ENCODE measurements at places on chromosomes 3 and 15. TPM values are rescaled to one million over a fixed set of nuclear protein-coding genes. Genes with fewer than 3 reads are reported as not detected.
A peak's percentile ranks its signal among the peaks of the same experiment; 100 is the strongest.

NMNAT3 gene
- total RNA-seq: 4.7 TPM

SELENOK gene
- total RNA-seq: 44.1 TPM

TRANK1 gene
- 0.52 TPM for total RNA-seq

SOX14 gene
- 1.2 TPM for total RNA-seq

AHSG gene
- total RNA-seq: not detected

TRIM42 gene
- total RNA-seq: not detected

TRH gene
- total RNA-seq: 0.59 TPM

ST3GAL6 gene
- 6.6 TPM for total RNA-seq

DNA sequence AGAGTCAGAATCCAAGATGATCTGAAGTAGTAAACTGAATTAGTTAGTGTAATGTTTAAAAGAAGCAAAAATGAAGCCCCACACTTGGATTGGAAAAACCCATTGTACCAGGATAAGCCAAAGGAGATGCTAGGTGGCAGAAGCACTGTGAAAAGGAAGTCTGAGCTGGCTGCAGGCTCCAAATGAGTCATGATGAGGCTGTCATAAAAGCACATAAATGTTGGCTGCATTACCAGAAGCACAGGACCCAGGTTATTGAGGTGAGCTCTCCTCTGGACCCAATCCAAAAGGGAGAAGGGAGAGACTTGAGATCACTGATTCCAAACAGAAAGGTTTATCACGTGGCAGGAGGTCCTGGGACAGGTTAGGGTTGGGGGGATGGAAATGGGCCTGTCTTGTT is 3.2 kb upstream of the ACAN start:
- no peak for DNase-seq

DNA sequence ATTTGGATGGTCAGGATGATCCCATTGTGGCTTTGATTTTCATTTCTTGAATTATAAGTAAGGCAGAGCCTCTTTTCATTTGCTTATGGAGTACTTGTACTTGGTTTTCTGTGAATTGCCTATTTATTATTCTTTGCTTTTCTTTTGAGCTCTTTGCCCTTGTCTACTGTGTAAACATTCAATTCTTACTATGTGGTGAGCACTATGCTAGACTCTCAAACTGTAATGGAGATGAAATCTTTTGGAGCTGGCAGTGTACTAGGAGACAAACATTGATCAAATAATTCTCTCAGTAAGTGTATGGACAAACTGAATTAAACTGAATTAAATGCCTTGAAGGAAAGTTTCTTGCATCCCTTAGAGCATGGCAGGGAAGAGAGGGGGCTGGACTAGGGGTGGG is 87.0 kb upstream of the NR2E3 start:
- DNase-seq: no peak

- DNase-seq: no peak
Observed at GRCh38 chr3:178062126-178062525, 474.1 kb upstream of the KCNMB2 start.

DNA sequence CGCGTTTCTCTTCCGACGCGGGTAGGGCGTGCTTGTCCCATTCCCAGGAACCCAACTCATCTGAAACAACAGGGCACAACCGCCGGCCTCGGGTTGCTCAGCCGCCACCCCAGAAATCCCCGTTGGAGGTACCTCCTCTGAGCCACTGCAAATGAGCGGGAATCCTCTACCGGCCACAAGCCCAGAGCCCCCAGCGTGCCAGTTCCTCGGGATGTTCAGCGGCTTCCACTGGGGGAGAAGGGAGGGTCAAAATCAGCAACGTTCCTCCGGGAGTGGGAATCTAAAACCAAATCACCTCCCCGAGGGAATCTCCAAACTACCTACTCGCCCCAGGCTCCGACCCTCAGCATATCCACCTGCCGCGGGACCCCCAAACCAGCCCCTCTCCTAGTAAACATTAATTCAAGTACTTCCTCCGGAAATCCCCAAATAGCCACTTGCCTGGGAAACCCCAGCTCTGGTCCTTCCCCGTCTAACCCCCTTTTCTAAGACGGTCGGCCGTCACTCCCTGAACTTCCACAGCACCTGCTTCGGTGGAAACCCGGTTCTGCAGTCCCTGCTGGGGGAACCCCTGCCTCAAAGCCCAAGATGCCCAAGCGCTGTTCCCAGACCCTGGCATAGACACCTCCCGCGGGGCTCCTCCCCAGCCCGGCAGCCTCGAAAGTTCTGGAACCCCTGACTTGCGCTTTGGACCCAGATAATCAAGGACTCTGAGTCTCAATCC is 887 bp downstream of the OXTR start:
- peak; percentile 73 for DNase-seq

- no peak for DNase-seq
Observed at GRCh38 chr3:66435989-66436388, 64.8 kb downstream of the LRIG1 start.

DNA sequence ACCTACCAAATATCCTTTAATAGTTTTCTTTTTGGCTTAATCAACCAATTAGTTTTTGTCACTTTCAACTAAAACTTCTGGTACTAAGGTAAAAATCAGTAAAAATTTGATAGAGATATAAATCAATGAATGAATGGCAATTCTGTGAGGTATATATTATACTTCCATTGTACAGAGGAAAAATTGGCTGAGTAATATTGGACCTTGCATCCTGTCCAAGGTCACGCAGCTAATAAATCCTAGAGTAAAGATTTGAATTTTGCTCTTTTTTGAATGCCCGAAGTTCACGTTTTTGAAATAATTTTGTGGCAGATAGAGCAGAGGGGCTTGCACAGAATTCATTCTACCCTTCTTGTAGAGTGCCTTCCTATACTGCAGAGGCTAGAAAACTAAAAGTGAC is 81.1 kb upstream of the ZNF280D start:
- DNase-seq: no peak

GRCh38 chr3:146148468-146148931 is 12.5 kb downstream of the PLOD2 start:
- no peak for DNase-seq

DNA sequence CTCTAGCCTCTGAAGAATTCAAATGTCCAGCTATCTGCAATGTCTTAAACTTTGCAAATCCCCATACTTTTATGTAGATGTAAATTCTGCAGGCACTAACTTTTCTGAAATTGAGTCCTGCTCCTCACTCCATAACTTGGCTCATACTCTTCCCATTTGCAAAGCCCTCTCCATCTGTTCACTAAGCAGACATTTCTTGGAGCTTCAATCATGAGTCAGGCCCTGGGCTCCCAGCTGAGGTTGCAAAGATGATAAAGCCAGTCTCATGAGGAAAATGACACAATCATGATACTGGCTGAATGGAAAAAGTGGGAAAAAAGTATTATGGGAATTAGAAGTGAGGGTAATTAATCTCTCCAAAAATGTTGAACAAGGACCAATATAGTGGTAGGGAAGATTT is 507.6 kb downstream of the NR2F2 start:
- no peak for DNase-seq

DNA sequence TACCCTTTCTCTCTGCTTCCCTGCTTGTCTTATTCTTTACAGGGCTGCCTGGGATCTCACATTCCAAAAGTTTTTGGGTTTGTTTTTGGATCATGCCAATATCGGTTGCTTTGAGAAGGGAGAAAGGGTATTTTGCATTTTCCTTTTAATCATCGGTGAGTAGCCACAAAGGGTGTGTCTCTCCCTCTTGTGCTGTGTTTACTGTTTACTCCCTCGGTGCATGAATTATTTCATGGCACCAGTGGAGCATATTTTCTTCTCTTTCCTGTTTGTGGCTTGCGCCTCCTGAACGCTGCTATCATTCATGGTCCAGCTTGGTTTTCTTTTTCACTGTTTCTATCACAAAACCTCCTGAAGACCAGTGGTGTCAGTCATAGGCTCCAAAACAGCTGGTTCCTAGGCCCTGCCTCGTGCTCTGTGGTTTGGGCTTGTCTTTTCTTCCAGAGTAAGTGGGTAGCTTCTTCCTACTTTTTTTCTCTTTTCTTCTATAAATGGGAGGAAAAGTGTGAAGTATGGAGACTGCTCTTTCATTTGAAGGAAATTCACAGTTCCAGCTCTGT is 54.9 kb downstream of the IGF1R start:
- DNase-seq: no peak

GRCh38 chr3:185470323-185470722 is 28.5 kb downstream of the TMEM41A start:
- peak; percentile 59 for DNase-seq

DNA sequence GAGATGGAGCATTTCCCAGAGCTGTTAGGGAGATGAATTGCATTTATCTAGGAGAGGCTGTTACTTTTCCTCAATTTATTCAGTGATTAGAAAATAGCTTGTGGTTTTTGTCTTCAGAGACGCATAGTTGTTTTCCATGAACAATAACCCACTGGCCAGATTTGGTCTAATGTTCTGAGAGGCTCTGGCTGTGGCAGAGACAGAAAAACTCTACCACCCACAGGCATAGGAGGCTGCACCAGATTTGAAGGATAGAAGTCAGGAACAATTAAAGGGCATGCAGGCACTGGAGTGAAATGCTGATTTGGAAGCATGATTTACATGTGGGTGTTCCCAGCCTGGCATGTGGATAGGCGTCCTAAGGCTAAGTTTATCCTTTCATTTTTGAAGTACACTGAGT is 143.5 kb downstream of the NFKBIZ start:
- no peak for DNase-seq

GRCh38 chr3:194045289-194045688 is 90.7 kb upstream of the HES1 start:
- no peak for DNase-seq

GRCh38 chr3:143693506-143693905 is 154.8 kb downstream of the SLC9A9 start:
- no peak for DNase-seq

GRCh38 chr3:65907232-65908130 is 131.2 kb downstream of the MAGI1 start:
- peak; percentile 33 for DNase-seq

GRCh38 chr3:161694682-161695564 is 198.3 kb downstream of the OTOL1 start:
- DNase-seq: no peak

DNA sequence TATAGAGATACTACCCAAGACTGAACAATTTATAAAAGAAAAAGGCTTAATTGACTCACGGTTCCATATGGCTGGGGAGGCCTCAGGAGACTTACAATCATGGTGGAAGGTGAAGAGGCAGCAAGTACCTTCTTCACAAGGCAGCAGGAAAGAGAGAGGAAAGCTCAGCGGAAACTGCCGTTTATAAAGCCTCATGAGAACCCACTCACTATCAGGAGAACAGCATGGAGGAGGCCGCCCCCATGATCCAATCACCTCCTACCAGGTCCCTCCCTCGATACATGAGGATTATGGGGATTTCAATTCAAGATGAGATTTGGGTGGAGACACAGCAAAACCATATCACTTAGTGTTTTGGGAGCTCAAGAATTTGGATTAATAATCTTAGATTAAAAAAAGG is 240.2 kb downstream of the UACA start:
- DNase-seq: no peak

- peak; percentile 76 for DNase-seq
Observed at GRCh38 chr15:26971271-26972018, 464 bp downstream of the GABRG3 start.
